Activated CD8-positive, alpha-beta T cell treated with anti-CD3 and anti-CD28 coated beads for 36 hours (primary cell): ENCODE measurements at places on chromosomes 13 and 19. TPM values are rescaled to one million over a fixed set of nuclear protein-coding genes. Genes with fewer than 3 reads are reported as not detected.

DNA sequence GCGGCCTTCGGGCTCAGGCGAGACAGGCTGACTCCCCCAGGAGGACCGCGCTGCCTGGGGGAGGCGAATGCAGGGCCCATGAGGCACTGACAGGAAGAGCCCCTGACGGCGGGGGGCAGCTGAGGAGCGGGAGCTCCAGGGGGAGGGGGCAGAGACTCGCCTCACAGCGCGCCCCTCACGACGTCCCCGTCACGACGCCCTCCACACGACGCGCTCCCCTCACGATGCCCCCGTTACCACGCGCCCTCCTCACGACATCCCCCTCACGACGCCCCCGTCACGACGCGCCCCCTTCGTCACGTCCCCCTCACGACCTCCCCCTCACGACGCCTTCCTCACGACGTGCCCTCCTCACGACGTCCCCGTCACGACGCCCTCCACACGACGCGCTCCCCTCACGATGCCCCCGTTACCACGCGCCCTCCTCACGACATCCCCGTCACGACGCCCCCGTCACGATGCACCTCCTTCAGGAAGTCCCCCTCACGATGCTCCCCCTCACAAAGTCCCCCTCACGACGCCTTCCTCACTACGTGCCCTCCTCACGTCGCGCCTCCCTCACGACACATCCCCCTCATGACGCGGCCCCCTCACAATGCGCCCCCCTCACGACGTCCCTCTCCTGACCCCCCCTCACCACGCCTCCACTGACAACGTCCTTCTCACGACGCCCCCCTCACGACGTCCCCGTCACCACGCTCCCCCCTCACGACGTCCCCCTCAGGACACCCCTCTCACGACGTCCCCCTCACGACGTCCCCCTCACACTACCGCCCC, 99.6 kb downstream of the ING1 start:
- DNase-seq: no peak
- H3K27me3 ChIP-seq: peaks cover 34% of the 10 kb centered on the region
- no peaks in the 10 kb centered on the region for H3K36me3 ChIP-seq
- H3K4me1 ChIP-seq: peaks cover 9% of the 10 kb centered on the region
- H3K27ac ChIP-seq: no peak overlapping the region

DNA sequence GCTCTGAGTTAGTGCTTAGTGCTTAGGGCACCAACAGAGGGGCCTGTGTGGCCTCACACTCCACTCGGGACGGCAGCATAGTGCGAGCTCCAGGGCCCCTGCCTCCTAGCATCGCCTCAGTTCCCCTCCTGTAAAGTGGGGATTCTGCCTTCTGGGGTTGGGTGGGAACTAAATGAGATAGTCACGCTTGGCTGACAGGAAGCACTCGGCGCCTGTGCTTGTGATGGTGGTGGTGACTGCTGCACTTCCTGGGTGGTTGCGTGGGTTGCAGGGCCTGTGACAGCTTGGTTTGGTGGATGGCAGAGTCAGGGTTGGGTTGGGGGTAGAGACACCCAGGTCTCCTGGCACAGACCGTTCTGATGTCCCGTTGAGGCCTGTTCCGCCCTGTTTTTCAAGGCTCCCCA, 7.7 kb downstream of the PLEKHF1 start:
- H3K27me3 ChIP-seq: no peaks in the 10 kb centered on the region
- peaks cover 92% of the 10 kb centered on the region for H3K4me1 ChIP-seq
- peaks cover 67% of the 10 kb centered on the region for H3K36me3 ChIP-seq

- no peaks in the 10 kb centered on the region for H3K36me3 ChIP-seq
- DNase-seq: no peak
- no peak overlapping the region for H3K4me3 ChIP-seq
- H3K27me3 ChIP-seq: peaks cover 7% of the 10 kb centered on the region
Observed at GRCh38 chr19:45659096-45659729, 8.8 kb upstream of the GIPR start.

GRCh38 chr19:55368701-55369563, 1.3 kb downstream of the IL11 start:
- H3K4me3 ChIP-seq: no peak overlapping the region
- peak; percentile 50 for DNase-seq
- no peaks in the 10 kb centered on the region for H3K36me3 ChIP-seq

GRCh38 chr13:63680704-63681103, 2265.1 kb upstream of the PCDH20 start:
- DNase-seq: no peak
- H3K4me1 ChIP-seq: no peaks in the 10 kb centered on the region
- no peak overlapping the region for H3K27ac ChIP-seq
- no peaks in the 10 kb centered on the region for H3K36me3 ChIP-seq
- no peak overlapping the region for H3K4me3 ChIP-seq

GRCh38 chr13:114015969-114016295, 42.1 kb upstream of the C13orf46 start:
- H3K27me3 ChIP-seq: no peaks in the 10 kb centered on the region
- H3K4me1 ChIP-seq: peaks cover 10% of the 10 kb centered on the region
- H3K27ac ChIP-seq: peak overlapping the region; percentile 72
- H3K36me3 ChIP-seq: peaks cover 26% of the 10 kb centered on the region
- peak; percentile 46 for DNase-seq

DNA sequence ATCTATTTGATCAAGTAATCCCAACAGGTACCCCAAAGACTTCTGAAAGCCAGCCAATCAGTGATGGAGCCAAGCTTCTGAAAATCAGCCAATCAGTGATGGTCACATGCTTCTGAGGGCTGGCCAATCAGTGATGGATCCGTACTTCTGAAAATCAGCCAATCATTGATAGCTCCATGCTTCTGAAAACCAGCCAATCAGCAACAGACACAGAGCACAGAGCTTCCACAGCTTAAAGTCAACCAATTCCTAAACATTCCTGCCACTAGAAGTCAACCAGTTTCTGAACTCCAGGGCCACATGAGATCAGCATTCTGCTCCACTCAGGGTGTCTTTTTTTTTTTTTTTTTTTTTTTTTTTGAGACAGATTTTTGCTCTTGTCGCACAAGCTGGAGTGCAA, 8.2 kb upstream of the HSD17B14 start:
- H3K27ac ChIP-seq: no peak overlapping the region
- no peak overlapping the region for H3K4me3 ChIP-seq
- H3K27me3 ChIP-seq: no peaks in the 10 kb centered on the region
- H3K36me3 ChIP-seq: no peaks in the 10 kb centered on the region
- DNase-seq: no peak

DNA sequence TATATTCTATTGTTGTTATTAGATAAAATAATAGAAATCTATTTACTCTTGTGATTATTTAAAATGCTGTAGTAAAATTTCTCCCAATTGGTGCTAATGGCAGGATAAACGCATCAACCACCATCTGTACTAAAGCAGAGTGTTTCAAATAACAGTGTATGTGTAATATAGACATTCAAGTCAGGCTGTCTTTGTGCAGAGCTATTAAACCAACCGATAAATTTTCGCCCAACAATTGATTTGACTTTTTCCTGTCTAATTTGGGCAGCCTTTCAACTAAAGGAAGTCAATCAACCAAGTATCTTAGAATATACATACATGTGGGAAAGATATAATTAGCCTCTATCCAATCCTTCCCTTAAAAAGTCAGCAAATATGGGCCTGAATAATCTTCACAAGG, 5.8 kb downstream of the AMER2 start:
- H3K4me3 ChIP-seq: no peak overlapping the region
- H3K4me1 ChIP-seq: peaks cover 2% of the 10 kb centered on the region
- H3K27ac ChIP-seq: no peak overlapping the region
- DNase-seq: no peak
- H3K27me3 ChIP-seq: peaks cover 28% of the 10 kb centered on the region

DNA sequence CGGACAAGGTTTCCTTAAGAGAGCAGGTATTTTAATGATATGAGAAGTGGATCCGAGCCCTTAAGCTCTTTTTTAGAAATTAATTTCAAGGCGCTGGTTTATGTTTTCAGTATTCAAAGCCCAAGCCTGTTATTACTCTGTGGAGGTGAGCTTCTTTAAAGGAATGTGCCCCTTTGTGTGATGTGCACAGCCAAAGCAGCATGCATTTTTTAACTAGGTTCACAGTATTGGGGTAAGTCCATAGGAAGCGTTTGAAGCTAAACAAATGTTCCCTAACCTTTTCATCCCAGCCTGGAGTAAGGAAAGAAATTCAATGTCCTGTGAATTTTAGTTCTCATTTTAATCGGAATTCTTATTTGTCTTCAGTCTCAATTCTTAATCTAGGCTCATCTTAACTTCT, 217.5 kb downstream of the KCTD12 start:
- H3K4me3 ChIP-seq: no peak overlapping the region
- DNase-seq: no peak
- H3K27ac ChIP-seq: no peak overlapping the region
- H3K4me1 ChIP-seq: peaks cover 3% of the 10 kb centered on the region
- H3K27me3 ChIP-seq: no peaks in the 10 kb centered on the region

- peaks cover 38% of the 10 kb centered on the region for H3K4me1 ChIP-seq
- no peak overlapping the region for H3K4me3 ChIP-seq
- peaks cover 4% of the 10 kb centered on the region for H3K36me3 ChIP-seq
- no peak overlapping the region for H3K27ac ChIP-seq
Observed at GRCh38 chr19:16601378-16602052, 26.5 kb downstream of the MED26 start.

GRCh38 chr19:45352914-45353796, 12.6 kb downstream of the KLC3 start:
- no peaks in the 10 kb centered on the region for H3K4me1 ChIP-seq
- DNase-seq: no peak
- H3K27ac ChIP-seq: no peak overlapping the region
- no peak overlapping the region for H3K4me3 ChIP-seq

DNA sequence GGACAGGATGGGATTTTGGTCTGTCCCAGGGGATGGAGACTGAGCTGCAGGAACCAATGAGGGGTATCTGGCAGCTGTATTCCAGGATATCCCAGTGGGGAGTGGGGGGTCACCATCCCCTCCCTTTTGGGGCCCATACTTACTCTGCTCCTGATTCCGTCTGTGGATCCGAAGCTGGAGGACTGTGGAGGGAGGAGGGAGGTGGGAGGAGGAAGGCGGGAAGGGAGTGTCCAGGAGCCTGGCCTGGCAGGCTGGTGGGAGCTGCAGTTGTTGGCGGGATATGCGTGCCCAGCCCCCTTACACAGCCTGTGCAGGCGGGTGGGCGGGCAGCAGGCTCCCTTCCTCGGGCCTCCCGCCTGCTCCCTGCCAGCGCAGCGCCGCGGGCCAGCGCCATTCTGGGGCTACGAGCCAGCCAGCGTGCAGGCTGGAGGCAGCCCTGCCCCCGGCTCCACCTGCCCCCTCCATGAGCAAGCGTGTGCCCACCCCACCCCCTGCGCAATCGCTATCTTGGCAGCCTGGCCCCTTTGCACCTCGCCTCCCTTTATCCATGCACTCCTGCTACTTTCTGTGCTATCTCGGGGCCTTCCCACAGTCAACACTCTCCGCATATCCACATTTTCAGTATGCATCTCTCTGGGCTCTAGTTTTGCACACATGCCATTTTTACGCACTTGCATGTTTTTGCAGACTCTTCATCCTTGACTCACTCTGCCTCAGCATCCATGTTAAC, 2.8 kb downstream of the MAMSTR start:
- no peak overlapping the region for H3K4me3 ChIP-seq
- H3K36me3 ChIP-seq: no peaks in the 10 kb centered on the region
- H3K27ac ChIP-seq: no peak overlapping the region
- H3K27me3 ChIP-seq: no peaks in the 10 kb centered on the region

DNA sequence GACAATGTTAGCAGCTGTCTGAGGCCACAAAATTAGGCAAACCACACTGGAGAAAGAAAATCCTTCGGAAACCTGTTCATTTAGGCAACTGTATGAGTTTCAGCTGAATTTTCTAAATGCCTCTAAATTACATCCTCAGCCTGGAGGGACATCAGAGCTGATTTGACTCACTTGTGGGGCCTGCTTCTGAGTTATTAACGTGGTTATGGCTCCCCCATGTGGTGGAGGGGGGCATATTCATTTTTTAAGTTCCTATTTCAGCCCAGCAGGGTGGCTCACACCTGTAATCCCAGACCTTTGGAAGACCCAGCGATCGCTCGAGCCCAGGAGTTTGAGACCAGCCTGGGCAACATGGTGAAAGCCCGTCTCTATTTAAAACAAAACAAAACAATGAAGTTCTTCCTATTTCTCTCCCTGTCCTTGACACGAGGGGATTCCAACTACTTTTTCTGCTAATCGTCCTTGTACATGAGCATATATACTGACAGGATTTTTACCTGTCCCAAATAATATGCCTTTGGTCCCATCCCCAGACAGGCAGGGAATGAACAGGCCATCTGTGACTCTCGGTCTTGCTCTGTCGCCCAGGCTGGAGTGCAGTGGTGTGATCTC, 31.5 kb upstream of the HIF3A start:
- DNase-seq: peak; percentile 84
- H3K27me3 ChIP-seq: peaks cover 50% of the 10 kb centered on the region
- H3K4me3 ChIP-seq: no peak overlapping the region
- no peak overlapping the region for H3K27ac ChIP-seq
- H3K36me3 ChIP-seq: no peaks in the 10 kb centered on the region
- H3K4me1 ChIP-seq: peaks cover 14% of the 10 kb centered on the region

GRCh38 chr13:24694907-24695306, 14.7 kb downstream of the ATP12A start:
- no peak overlapping the region for H3K4me3 ChIP-seq
- no peak for DNase-seq
- H3K27ac ChIP-seq: no peak overlapping the region
- H3K4me1 ChIP-seq: peaks cover 6% of the 10 kb centered on the region
- no peaks in the 10 kb centered on the region for H3K36me3 ChIP-seq
- peaks cover 36% of the 10 kb centered on the region for H3K27me3 ChIP-seq

- no peak overlapping the region for H3K27ac ChIP-seq
- DNase-seq: no peak
Observed at GRCh38 chr13:65889368-65889767, 1340.8 kb downstream of the PCDH9 start.

DNA sequence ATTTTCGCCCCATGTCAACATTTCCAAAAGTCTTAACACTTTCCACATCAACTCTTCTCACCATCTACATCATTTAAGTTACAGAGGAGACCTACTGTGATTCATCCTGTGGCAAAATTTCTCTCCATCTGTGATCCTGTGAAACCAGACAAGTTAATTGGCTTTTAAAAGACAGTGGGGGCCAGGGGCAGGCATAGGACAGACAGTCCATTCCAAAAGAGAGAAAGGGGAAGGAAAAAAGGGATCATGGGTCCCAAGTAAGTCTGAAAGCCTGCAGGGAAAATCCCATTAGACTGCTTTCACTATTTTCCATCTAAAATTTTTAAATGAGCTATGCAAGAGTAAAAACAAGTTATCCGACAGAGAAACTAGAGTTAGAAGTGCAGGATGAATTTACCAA, 121.0 kb downstream of the MRPL57 start:
- peak overlapping the region; percentile 90 for H3K4me3 ChIP-seq
- H3K36me3 ChIP-seq: no peaks in the 10 kb centered on the region
- no peak for DNase-seq
- H3K4me1 ChIP-seq: peaks cover 17% of the 10 kb centered on the region
- no peaks in the 10 kb centered on the region for H3K27me3 ChIP-seq

- H3K27me3 ChIP-seq: no peaks in the 10 kb centered on the region
- peaks cover 6% of the 10 kb centered on the region for H3K4me1 ChIP-seq
- H3K36me3 ChIP-seq: peaks cover 38% of the 10 kb centered on the region
- H3K27ac ChIP-seq: no peak overlapping the region
Observed at GRCh38 chr19:10320602-10321416, 5.0 kb upstream of the FDX2 start.

The TMPRSS9 gene
- not detected for total RNA-seq

The KCNRG gene
- total RNA-seq: 0.18 TPM

The SKA3 gene
- total RNA-seq: 39.5 TPM

The MYH14 gene
- not detected for total RNA-seq

The SYNGR4 gene
- not detected for total RNA-seq

The KLF1 gene
- total RNA-seq: 0.38 TPM
